ENCODE measurements at places on chromosomes 16 and 17. TPM values are rescaled to one million over a fixed set of nuclear protein-coding genes. Genes with fewer than 3 reads are reported as not detected.

CNP gene
- 89.1 TPM for total RNA-seq

DNA sequence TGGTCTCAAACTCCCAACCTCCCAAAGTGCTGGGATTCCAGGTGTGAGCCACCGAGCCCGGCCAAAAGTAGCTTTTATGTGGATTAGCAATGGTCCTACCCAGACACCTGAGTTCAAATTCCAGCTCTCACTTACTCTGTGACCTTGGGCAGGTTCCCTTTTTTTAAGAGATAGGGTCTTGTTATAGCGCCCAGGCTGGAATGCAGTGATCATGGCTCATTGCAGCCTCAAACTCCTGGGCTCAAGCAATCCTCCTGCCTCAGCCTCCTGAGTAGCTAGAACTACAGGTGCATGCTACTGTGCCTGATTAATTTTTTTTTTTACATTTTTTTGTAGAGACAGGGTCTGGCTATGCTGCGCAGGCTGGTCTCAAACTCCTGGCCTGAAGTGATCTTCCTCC, 16.6 kb downstream of the HDAC5 start:
- no peak overlapping the region for H3K4me3 ChIP-seq
- no peak for DNase-seq
- no peak overlapping the region for H3K27ac ChIP-seq
- no peaks in the 10 kb centered on the region for H3K36me3 ChIP-seq
- H3K27me3 ChIP-seq = no peaks in the 10 kb centered on the region

- H3K36me3 ChIP-seq = peaks cover 30% of the 10 kb centered on the region
- H3K4me1 ChIP-seq = peaks cover 40% of the 10 kb centered on the region
- no peak for DNase-seq
- H3K4me3 ChIP-seq = peak overlapping the region; percentile 77
- peak overlapping the region; percentile 55 for H3K27ac ChIP-seq
Observed at GRCh38 chr17:3692346-3692745, 3.6 kb downstream of the P2RX5 start.

- no peaks in the 10 kb centered on the region for H3K4me1 ChIP-seq
- no peaks in the 10 kb centered on the region for H3K36me3 ChIP-seq
- H3K27me3 ChIP-seq = peaks cover 22% of the 10 kb centered on the region
- H3K4me3 ChIP-seq = no peak overlapping the region
Observed at GRCh38 chr16:54370278-54371040, 83.9 kb upstream of the IRX3 start.

TSPOAP1 gene
- 31.4 TPM for total RNA-seq

DNA sequence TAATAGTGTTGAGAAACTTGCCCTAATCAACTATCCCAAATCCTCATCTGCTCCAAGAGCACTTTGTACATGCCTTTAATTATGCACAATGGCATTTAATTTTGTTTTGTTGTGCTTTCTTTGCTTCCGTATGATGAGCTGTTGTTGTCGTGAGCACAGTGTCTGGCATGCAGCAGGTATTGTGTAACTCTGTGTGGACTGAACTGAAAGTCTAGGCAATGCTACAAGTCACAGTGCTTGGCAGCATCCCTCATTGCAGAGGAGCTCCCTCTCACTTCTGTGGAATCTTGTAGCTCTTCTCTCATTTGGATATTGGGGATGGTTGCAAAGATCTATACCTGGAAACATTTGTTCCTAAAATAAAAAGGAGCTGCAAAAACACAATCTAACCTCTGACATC, 502.2 kb upstream of the CA10 start:
- H3K27me3 ChIP-seq = no peaks in the 10 kb centered on the region
- no peak overlapping the region for H3K27ac ChIP-seq
- H3K4me1 ChIP-seq = no peaks in the 10 kb centered on the region
- no peak overlapping the region for H3K4me3 ChIP-seq

- H3K4me1 ChIP-seq = peaks cover 84% of the 10 kb centered on the region
- H3K27ac ChIP-seq = no peak overlapping the region
- no peaks in the 10 kb centered on the region for H3K27me3 ChIP-seq
- no peak overlapping the region for H3K4me3 ChIP-seq
- DNase-seq = no peak
Observed at GRCh38 chr17:40525294-40525693, 23.9 kb upstream of the TNS4 start.

GRCh38 chr17:76540381-76541300, 797 bp downstream of the PRCD start:
- H3K27ac ChIP-seq = no peak overlapping the region
- peak; percentile 29 for DNase-seq

MMP25 gene
- 12.8 TPM for total RNA-seq
